BJ (cell line): ENCODE measurements at places on chromosomes 2 and 18.
A peak's percentile ranks its signal among the peaks of the same experiment; 100 is the strongest.

- no peak for DNase-seq
Measured at GRCh38 chr2:206764673-206765241, 371 bp downstream of the MDH1B start.

DNA sequence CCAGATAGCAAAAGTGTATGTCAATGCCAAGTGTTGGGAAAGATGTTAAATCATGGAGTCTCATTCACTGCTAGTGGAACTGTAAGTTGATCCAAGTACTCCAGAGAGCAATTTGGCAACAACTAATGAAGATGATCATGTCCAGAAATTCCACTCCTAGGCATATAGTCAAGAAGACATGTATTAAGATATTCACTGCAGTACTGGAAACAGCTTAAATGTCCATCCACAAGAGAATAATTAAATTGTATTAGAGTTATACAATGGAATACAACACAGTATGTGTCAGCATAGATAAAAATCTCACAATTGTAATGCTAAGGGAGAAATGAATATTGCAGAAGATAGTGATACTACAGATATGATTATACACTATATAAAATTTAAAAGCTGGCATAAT, 15.2 kb upstream of the LBH start:
- DNase-seq, result no peak

- DNase-seq, result no peak
Measured at GRCh38 chr2:60152226-60152833, 401.1 kb downstream of the BCL11A start.

DNA sequence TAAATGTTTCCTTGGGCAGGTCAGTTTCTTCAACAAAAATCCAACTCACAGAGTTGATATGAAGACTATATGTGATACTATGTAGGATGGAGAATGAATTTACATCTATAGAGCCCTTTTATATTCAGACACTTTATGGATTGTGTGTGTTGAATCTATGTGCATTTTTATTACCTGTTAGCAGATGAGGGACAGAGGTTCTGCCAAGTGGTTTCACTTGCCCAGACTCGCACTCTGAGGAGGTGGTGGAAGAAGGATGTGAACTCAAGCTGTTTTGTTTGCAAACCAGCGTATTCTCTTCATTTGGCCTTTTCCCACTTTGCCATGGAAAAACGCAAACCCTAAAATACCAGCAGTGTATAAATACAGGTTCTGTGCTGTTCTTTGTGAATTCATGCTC, 237.6 kb downstream of the TDRD15 start:
- DNase-seq, result no peak

- DNase-seq, result no peak
Measured at GRCh38 chr2:25112113-25112512, 56.3 kb downstream of the POMC start.

DNA sequence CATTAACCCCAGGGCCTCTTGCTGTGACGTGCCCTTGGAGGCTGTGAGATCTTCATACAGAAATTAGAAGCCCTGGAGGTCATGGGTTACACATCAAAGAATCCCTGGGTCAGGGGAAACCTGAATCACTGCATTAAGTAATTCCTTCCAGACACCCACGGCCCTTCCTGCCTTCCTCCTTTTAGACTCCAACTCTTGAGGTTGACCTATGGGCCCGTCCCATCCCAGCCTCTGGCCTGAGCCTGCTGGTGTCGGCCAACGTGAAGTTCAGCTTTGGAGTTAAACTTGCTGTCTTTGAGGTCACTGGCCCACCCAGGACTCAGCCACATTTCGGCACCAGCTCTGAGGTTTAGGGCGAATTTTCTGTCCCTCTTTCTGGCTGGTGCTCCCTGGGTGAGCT, 198.3 kb downstream of the ACKR3 start:
- no peak for DNase-seq

GRCh38 chr2:24163186-24163585, 11.7 kb upstream of the FAM228A start:
- DNase-seq, result no peak

DNA sequence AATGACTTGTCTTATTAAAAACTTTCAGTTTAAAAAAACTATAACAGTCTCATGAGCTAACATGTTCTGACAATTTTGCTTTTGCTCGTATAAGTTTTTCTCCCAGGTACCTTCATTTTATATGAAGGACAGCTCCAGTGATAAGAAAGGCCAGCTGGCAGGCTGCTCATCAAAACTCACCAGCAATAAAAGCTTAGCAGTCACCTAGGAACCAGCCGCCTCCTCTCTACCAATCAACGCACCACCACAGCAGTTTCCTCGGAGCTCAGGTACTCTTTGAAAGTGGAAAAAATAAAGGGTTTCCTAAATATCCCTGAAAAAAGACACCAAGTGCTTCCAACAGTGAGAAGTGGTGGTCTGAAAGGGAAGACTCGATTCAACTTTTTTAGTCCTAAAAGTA, 100.9 kb upstream of the CCDC150 start:
- DNase-seq, result no peak

- no peak for DNase-seq
Measured at GRCh38 chr2:44304258-44304657, 29.0 kb downstream of the SLC3A1 start.

DNA sequence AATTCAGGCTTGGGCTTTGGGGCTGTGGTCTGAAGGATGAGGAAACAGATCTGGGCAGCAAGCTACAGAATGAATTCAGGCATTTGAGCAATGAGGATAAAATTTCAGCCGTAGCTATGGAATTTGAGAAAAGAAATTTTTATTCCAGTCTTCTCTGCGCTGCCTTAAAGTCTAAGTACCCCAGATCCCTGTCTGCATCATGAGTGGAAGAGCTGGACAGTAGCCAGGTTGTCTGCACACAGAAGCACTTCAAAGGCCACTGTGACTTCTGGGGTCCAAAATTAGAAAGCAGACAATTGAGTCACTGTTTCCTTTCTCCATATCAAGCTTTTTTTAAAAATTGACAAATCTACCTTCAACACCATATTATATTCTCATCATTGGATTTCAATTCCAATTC, 787.6 kb upstream of the GCFC2 start:
- no peak for DNase-seq

GRCh38 chr2:16141641-16141921, 201.2 kb downstream of the MYCN start:
- DNase-seq, result no peak

DNA sequence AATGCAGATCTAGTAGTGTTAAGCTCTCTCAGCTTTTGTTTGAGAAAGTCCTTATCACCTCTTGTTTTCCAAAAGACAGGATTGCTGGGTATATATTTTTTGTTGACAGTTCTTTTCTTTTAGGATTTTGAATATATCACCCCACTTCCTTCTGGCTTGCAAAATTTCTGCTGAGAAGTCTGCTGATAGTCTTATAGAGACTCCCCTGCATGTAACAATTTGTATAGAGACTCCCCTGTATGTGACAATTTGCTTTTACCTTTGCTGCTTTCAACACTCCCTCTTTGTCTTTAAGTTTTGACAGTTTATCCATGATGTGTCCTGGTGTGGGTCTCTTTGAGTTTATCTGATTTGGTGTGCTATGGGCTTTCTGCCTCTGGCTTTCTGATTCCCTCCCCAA, 115.0 kb upstream of the CCDC85A start:
- no peak for DNase-seq

DNA sequence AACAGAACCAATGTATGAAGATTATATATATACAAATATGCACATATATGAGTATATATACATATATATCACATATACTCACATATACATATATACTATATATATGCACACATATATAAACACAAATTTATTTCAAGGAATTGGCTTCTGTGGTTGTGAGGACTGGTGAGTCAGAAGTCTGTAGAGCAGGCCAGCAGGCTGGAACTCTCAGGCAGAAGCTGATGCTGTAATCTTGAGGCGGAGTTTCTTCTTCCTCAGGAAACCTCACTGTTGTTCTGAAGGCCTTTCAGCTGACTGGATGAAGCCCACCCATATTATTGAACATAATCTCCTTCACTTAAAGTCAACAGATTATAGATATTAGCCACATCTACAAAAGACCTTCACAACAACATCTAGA, 143.9 kb upstream of the CREB1 start:
- no peak for DNase-seq

GRCh38 chr2:86221066-86221684, 21.9 kb downstream of the MRPL35 start:
- no peak for DNase-seq

DNA sequence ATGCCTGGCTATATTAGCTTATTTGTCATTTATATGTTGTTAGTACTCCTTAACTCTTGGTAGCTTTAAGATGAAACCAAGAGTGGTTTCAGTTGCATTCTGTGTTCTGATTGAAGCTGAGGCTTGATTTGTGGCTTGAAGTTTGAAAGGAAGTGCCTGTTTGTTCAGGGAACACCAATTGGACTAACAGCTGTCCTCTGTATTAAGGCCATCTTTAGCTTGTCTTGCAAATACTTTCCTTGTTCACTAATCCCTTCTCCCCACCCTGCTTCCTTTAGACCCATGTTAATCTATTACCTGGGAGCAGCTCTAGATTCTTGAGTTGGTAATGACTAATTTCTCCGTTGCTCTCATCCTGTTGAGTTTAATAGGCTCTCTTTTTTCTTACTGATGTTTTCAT, 13.4 kb downstream of the ITGA6 start:
- DNase-seq, result no peak

- DNase-seq, result no peak
Measured at GRCh38 chr18:26543373-26543772, 5.0 kb downstream of the KCTD1 start.

DNA sequence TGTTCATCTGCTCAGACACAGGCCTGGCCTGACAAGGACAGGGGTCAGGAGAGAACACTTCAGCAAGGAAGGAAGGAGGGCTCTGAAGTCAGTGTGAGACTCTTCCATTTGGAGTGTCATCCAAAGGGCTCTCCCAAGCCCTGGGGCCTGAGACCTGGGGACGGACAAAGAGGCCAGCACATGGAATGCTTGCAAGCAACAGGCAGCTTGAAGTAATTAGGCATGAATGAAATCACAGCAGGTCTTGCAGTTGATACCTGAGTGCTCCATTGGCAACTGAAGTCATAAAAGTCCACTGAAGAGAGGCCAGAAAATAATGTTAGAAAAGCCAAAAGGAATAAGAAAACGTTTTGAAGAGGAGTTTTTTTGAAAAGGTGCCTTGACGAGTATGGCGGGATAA, 231.7 kb downstream of the VAPA start:
- no peak for DNase-seq

GRCh38 chr2:163081754-163082153, 243.2 kb upstream of the KCNH7 start:
- DNase-seq, result no peak

DNA sequence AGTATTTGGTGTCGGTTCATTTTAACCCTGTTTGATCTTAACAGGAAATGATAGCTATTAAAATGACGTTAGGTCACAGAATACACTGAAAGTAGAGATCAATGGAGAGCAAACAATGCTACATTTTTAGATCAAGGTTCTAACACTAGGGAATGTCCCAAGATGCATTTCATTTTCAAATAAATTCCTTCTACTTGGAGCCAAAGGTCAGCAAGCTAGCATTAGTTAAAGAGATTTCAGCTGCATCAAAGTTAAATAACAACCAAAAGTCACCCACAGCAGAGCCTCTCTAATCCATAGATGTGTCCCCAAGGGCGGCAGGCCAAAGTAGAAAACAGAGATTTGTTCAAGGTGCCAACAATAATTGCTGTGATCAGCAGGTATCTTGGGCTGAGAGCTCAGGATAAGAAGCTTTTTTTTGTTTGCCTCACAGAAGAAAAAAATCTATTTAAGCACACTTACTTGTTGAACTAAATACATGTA, 1233.6 kb upstream of the TMEFF2 start:
- DNase-seq, result no peak

- DNase-seq, result no peak
Measured at GRCh38 chr2:62662554-62662953, 43.0 kb upstream of the EHBP1 start.

DNA sequence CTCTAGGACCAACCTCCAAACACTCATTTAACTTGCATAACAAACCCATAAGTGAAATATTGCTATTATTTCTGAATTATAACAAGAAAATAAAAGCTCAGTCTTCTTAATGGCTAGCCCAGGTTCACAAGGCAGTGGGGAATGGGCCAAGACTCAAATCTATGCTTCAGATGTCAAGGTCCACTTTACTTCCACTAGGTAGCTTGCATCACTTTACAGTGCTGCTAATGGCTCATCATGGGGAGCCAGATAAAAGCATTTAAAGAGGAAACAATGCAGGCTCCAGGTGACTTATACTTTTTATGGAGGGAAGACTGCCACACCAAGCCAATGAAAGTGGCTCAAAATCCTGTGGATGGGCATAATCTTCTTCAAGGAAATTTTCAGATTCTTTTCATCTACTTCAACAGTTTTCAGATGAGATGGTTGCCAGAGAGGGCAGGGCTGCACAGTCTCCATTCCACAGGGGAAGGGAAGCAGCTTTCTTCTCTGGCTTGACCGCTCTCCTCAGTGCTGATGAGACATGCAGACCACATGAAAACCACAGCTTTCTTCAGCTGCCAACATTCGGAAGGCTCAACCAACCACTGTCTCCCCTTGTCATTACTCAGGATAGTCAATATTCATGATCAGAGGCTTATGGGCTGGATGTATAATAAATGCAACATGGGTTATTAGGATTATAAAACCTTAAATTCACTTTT, 361.9 kb upstream of the MEX3C start:
- DNase-seq, result no peak

GRCh38 chr2:232511336-232511890, 8.8 kb upstream of the PRSS56 start:
- DNase-seq, result no peak

GRCh38 chr18:22698711-22699110, 234.4 kb upstream of the RBBP8 start:
- DNase-seq, result no peak

GRCh38 chr2:121944072-121944831, 188.8 kb downstream of the TSN start:
- peak; percentile 93 for DNase-seq
